ENCODE measurements at places on chromosomes 1 and 21.

GRCh38 chr1:182430263-182431068 is 19.5 kb upstream of the RGSL1 start:
- no peaks in the 10 kb centered on the region for H3K4me1 ChIP-seq
- DNase-seq: no peak
- H3K27me3 ChIP-seq: no peaks in the 10 kb centered on the region
- H3K4me3 ChIP-seq: no peak overlapping the region
- H3K36me3 ChIP-seq: no peaks in the 10 kb centered on the region
- no peak overlapping the region for H3K27ac ChIP-seq

- no peaks in the 10 kb centered on the region for H3K36me3 ChIP-seq
- no peaks in the 10 kb centered on the region for H3K4me1 ChIP-seq
- H3K27me3 ChIP-seq: no peaks in the 10 kb centered on the region
These were observed 1.0 kb upstream of the SFN start for GRCh38 chr1:26861889-26862378.

- H3K4me1 ChIP-seq: no peaks in the 10 kb centered on the region
- H3K27me3 ChIP-seq: no peaks in the 10 kb centered on the region
- H3K4me3 ChIP-seq: no peak overlapping the region
- no peak for DNase-seq
These were observed 999.8 kb upstream of the NCAM2 start for GRCh38 chr21:19998453-19998852.

GRCh38 chr1:11673089-11673769 is 7.7 kb downstream of the MAD2L2 start:
- H3K4me3 ChIP-seq: no peak overlapping the region
- H3K36me3 ChIP-seq: peaks cover 86% of the 10 kb centered on the region
- H3K27ac ChIP-seq: no peak overlapping the region
- H3K27me3 ChIP-seq: no peaks in the 10 kb centered on the region

DNA sequence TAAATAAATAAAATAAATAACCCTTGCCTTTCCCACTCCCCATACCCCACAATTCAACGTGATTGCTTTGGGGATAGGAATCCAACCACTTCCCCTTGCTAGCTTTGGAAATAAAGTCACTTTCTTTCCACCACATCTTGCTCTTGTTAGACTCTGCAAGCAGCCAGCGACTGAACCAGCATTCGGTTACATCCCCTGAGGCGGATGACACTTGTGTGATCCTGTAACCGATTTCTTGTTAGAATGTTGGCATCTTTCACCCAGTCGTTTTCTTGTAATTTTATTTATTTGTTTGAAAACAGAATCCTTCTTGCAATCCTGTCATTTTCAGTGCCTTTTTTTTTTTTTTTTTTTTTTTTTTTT is 1.6 kb upstream of the IFNGR2 start:
- no peak for DNase-seq
- H3K27me3 ChIP-seq: no peaks in the 10 kb centered on the region
- peaks cover 8% of the 10 kb centered on the region for H3K36me3 ChIP-seq
- no peak overlapping the region for H3K4me3 ChIP-seq
- no peak overlapping the region for H3K27ac ChIP-seq

GRCh38 chr21:45433301-45433700 is 28.3 kb downstream of the COL18A1 start:
- H3K4me1 ChIP-seq: no peaks in the 10 kb centered on the region
- DNase-seq: no peak
- peak overlapping the region; percentile 23 for H3K4me3 ChIP-seq
- no peaks in the 10 kb centered on the region for H3K27me3 ChIP-seq
- peaks cover 19% of the 10 kb centered on the region for H3K36me3 ChIP-seq

DNA sequence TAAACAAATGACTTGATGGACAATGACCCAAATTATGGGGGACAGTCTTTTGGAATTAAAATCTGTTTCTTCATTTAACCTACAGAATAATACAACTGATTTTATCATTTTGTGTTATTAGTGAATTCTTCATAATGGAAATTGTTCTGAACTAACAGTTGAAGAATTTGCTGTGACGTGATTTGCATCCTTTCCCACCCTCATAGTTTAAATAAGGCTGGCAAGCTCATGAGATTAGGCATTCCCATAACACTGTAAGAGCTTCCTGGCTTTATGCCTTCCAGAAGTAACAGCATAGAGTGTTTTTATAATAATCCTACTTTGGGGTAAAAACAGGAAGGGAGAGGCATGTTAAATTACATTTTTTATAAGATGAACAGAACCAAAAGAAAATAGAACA is 95.7 kb downstream of the ATP6V1G3 start:
- no peaks in the 10 kb centered on the region for H3K4me1 ChIP-seq
- H3K4me3 ChIP-seq: no peak overlapping the region
- DNase-seq: no peak
- no peak overlapping the region for H3K27ac ChIP-seq
- no peaks in the 10 kb centered on the region for H3K36me3 ChIP-seq

DNA sequence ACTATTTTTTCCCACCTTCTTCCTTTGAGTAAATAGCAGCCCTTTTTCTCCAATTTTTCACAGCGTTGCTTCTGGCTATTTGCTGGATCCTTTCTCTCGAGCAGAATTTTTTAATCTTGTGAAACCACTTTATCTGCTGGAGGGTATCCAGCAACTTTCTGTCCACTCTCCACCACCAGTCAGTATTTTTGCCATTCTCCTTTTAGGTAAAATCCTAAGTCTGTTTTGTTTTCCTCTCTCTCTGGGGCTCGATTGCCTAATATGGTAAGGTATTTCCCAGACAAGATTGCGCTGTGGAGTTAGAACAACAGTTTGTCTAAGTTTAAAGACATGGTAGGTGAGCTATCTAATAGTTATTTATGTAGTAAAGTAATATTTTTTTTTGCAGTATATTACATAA is 156.9 kb downstream of the PPP1R12B start:
- no peaks in the 10 kb centered on the region for H3K4me1 ChIP-seq
- no peak overlapping the region for H3K4me3 ChIP-seq
- no peaks in the 10 kb centered on the region for H3K36me3 ChIP-seq
- no peak for DNase-seq
- H3K27ac ChIP-seq: no peak overlapping the region

DNA sequence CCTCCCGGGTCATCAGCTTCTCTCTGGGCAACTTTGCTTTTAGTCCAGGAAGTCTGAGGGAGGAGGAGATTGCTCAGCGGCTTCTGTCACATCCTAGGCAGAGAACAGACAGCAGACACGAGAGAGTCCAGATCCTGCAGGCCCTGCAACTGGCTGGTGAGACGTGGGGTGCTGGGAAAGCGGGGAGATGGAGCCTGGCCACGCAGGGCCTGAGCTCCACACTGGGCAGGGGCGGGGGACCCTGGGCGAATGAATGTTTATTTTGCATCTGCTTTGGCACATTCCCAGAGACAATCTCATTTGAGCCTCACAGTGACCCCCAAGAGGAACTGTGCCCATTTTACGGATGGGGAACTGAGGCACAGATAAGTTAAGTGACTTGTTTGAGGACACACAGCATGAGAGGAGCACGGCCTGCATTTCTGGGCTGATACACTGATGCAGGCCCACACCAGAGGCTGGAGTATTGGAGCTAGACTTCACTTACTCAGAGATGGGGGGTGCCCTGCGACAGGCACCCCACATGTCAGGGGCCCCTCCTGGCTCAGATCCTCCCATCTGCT is 9.6 kb downstream of the C1orf167 start:
- no peaks in the 10 kb centered on the region for H3K27me3 ChIP-seq
- no peaks in the 10 kb centered on the region for H3K36me3 ChIP-seq
- H3K4me3 ChIP-seq: no peak overlapping the region
- no peak for DNase-seq
- H3K27ac ChIP-seq: no peak overlapping the region

All from H9 (cell line).